CD4-positive, alpha-beta T cell (primary cell): ENCODE measurements at places on chromosomes 11 and 22. TPM values are rescaled to one million over a fixed set of nuclear protein-coding genes. Genes with fewer than 3 reads are reported as not detected.

Gene ANO1
- not detected for total RNA-seq

Gene OR4C46
- not detected for total RNA-seq

Gene FUT4
- total RNA-seq: 5.1 TPM

Gene RHOD
- not detected for total RNA-seq

Gene NECTIN1
- total RNA-seq: 2.5 TPM

Gene IL17REL
- total RNA-seq: not detected

DNA sequence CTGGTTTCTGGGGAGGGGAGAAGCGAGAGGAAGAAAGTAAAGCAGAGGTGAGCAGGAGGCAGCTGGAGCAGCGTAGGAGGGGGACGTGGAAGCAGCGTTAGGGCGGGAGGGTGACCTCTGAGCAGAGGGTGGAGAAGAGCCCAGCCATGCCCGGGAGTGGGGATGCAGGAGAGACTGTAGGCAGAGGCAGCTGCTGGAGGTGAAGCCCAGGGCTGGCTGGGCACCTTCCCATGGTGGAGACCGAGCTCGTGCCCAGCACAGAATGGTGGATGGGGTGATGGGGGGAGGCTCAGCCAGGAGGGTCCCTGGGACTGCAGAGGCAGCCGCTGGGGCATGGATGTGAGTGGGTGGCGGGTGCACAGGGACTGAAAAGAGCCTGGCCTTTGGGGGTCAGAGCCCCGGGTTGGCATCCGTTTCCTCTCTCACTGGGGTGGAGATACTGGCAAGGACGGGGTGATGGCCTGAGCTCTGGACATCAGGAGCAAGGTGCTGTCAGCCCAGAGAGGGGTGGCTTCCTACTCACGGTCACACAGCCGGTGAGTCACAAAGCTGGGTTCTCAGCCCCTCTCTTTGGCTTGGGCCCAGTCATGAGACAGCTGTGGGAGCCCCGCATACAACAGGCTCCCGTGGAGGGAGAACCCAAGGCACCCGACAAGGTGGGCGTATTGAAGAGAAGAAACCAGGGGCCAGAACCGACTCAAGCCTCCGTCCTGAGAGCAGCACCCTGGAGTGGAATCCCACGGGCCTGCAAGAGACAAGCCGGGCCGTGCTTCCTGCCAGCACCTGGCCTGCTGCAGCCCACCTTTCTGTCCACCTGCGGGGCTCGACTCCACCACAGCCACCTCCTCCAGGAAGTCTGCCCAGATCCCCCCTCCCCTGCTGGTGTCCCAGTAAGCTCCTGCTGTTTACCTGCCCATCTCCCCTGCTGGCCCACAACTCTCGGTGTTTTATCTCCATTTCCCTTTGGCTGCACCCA is 45.8 kb upstream of the FGF3 start:
- no peaks in the 10 kb centered on the region for H3K36me3 ChIP-seq
- H3K4me3 ChIP-seq: no peak overlapping the region
- H3K27me3 ChIP-seq: peaks cover 14% of the 10 kb centered on the region
- no peaks in the 10 kb centered on the region for H3K4me1 ChIP-seq

DNA sequence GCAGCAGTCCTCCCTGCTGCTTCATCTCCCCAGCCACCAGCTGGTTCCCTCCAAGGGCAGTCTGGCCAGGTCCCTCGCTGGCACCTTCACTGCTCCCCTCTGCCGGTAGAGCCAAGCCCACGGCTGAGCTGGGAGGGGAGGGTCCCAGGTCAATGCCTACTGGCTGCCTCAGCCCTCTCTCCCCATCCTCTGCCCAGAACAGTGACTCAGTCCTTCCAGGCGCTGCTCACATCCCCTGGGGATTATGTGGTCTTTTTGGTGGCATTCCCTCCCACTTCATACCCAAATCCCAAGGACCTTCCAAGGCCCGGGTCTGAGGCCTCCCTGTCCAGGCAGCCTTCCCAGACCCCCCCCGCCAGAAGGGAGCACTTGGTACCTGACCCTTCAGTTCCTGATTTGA is 44.9 kb downstream of the WNT7B start:
- H3K4me1 ChIP-seq: no peaks in the 10 kb centered on the region
- no peak overlapping the region for H3K27ac ChIP-seq
- no peak for DNase-seq
- H3K27me3 ChIP-seq: no peaks in the 10 kb centered on the region

DNA sequence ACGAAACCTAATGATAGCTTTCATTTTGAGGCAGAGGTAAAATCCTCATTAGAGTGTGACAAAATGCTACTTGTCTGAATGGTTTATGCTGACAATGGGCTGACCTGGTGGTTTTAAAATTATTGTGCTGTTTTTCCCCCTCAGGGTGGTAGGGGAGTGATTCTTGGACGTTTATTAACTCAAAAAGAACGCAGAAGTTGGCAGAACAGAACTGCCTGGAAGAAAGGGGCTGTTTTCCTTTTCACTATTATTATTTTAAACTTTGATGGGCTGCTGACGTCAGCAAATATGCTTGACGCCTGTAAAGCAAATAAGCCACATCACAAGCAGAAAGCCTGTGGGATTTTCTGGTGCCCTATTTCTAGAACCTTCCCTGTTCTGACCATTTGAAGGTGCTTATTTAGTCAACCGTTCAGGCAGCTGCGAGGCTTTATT is 4.0 kb downstream of the RASSF10 start:
- H3K4me3 ChIP-seq: no peak overlapping the region
- H3K27ac ChIP-seq: no peak overlapping the region
- peaks cover 6% of the 10 kb centered on the region for H3K4me1 ChIP-seq
- peaks cover 23% of the 10 kb centered on the region for H3K27me3 ChIP-seq
- no peaks in the 10 kb centered on the region for H3K36me3 ChIP-seq
- DNase-seq: no peak

DNA sequence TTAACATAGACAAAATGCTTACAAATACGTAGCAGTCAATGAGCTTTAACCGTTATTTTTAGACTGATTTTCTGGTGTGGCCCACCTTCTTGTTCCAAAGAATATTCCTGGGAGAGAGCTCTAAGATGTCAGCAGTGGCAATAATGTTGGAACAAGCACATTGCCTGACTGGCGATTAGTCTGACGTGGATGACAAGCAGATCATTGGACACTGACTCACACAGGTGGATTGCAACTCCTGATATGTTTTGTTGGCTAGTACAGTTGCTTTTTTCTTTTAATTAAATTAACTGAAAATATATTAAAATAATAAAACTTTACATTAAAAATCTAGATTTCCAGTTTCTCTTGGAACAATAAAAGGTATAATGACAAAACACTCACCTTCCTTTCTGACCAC is 78.0 kb downstream of the TENM4 start:
- no peaks in the 10 kb centered on the region for H3K4me1 ChIP-seq
- DNase-seq: no peak
- H3K36me3 ChIP-seq: no peaks in the 10 kb centered on the region
- no peaks in the 10 kb centered on the region for H3K27me3 ChIP-seq
- no peak overlapping the region for H3K27ac ChIP-seq

GRCh38 chr11:128860571-128861361 is 6.3 kb downstream of the KCNJ1 start:
- DNase-seq: no peak
- H3K36me3 ChIP-seq: no peaks in the 10 kb centered on the region
- H3K4me3 ChIP-seq: no peak overlapping the region
- H3K27ac ChIP-seq: no peak overlapping the region

DNA sequence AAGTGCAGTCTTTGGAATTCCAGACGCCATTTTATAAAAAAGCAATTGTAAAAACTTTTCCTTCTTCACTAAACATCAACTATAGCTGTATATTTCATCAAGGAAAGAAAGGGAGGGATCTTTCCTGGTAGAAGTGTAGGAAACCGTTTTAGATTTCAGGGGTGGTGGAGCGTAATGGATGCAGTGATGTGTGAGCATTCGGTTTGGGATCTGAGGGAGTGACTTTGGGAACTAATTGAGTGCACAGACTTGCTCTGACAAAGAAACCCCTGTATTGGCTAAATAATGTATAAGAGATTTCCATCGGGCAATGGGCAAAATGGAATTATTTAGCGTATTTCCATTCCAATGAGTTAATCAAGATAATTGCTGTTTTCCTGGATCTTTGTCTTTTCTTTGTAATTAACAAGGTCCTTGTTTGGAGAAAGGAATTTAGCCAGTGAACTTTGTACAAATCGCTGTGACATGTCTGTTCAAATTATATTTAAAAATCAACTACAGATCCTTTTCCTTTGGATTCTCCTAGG is 125.0 kb upstream of the NARS2 start:
- H3K4me3 ChIP-seq: no peak overlapping the region
- no peak for DNase-seq
- H3K36me3 ChIP-seq: no peaks in the 10 kb centered on the region
- no peaks in the 10 kb centered on the region for H3K4me1 ChIP-seq

- H3K27ac ChIP-seq: no peak overlapping the region
- no peak overlapping the region for H3K4me3 ChIP-seq
- no peaks in the 10 kb centered on the region for H3K27me3 ChIP-seq
- H3K36me3 ChIP-seq: peaks cover 5% of the 10 kb centered on the region
- H3K4me1 ChIP-seq: peaks cover 39% of the 10 kb centered on the region
Measured at GRCh38 chr11:47506795-47507562, 46.0 kb downstream of the CELF1 start.

- no peak overlapping the region for H3K4me3 ChIP-seq
- no peak overlapping the region for H3K27ac ChIP-seq
- no peaks in the 10 kb centered on the region for H3K27me3 ChIP-seq
- H3K36me3 ChIP-seq: peaks cover 55% of the 10 kb centered on the region
- peaks cover 19% of the 10 kb centered on the region for H3K4me1 ChIP-seq
- no peak for DNase-seq
Measured at GRCh38 chr11:72228229-72228843, 3.8 kb downstream of the INPPL1 start.

DNA sequence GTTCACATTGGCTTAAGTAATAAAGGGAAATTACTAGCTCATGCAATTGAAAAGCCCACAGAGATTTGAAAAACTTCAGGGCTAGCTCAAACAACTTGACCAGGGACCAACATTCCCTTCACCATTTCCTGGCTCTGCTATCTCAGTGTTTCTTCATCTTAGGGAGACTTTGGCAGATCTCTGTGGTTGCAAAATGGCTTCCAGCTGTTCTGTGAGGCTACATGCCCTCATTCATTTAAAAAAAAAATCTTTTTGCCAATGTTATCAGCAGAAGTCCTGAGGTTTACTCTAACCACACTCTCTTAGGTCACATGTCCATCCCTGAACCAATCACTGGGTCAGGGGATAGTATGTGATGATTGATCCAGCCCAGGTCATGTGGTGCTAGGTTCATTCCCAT is 13.9 kb upstream of the RASSF10 start:
- no peak overlapping the region for H3K27ac ChIP-seq
- no peak for DNase-seq
- no peaks in the 10 kb centered on the region for H3K36me3 ChIP-seq
- no peaks in the 10 kb centered on the region for H3K4me1 ChIP-seq

GRCh38 chr11:13169709-13170108 is 107.9 kb upstream of the BMAL1 start:
- H3K4me3 ChIP-seq: no peak overlapping the region
- no peak for DNase-seq
- no peak overlapping the region for H3K27ac ChIP-seq

DNA sequence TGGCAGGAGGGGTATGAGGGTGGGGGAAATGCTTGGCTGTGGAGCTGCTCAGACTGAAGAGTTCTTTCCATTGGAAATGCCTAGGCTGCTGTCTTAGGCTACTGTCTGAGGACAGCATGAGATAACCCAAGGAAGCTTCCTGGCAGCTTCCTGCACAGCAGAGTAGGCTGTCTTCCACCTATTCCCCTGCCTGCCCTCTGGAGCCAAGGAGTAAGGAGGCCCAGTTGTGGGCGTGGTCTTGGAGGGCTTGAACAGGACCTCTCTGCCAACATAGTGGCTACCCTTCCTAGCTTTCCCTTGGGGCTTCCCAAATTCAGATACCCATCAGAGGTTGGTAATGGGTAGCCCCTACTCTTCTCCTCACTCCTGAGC is 25.9 kb downstream of the PHLDB1 start:
- no peak overlapping the region for H3K4me3 ChIP-seq
- H3K27ac ChIP-seq: no peak overlapping the region
- peaks cover 4% of the 10 kb centered on the region for H3K4me1 ChIP-seq
- H3K27me3 ChIP-seq: no peaks in the 10 kb centered on the region
- no peaks in the 10 kb centered on the region for H3K36me3 ChIP-seq

- H3K36me3 ChIP-seq: peaks cover 52% of the 10 kb centered on the region
- H3K4me3 ChIP-seq: no peak overlapping the region
- DNase-seq: no peak
- H3K27me3 ChIP-seq: no peaks in the 10 kb centered on the region
- no peak overlapping the region for H3K27ac ChIP-seq
- H3K4me1 ChIP-seq: peaks cover 59% of the 10 kb centered on the region
Measured at GRCh38 chr22:21626735-21627469, 2.9 kb downstream of the YDJC start.

- peaks cover 35% of the 10 kb centered on the region for H3K36me3 ChIP-seq
- H3K4me1 ChIP-seq: peaks cover 18% of the 10 kb centered on the region
- no peaks in the 10 kb centered on the region for H3K27me3 ChIP-seq
- H3K27ac ChIP-seq: no peak overlapping the region
- DNase-seq: no peak
- H3K4me3 ChIP-seq: no peak overlapping the region
Measured at GRCh38 chr22:29748248-29748893, 18.4 kb downstream of the ZMAT5 start.

- H3K27ac ChIP-seq: no peak overlapping the region
- no peaks in the 10 kb centered on the region for H3K36me3 ChIP-seq
- no peaks in the 10 kb centered on the region for H3K4me1 ChIP-seq
- DNase-seq: no peak
- no peaks in the 10 kb centered on the region for H3K27me3 ChIP-seq
- no peak overlapping the region for H3K4me3 ChIP-seq
Measured at GRCh38 chr11:101707477-101707876, 123.7 kb upstream of the TRPC6 start.

DNA sequence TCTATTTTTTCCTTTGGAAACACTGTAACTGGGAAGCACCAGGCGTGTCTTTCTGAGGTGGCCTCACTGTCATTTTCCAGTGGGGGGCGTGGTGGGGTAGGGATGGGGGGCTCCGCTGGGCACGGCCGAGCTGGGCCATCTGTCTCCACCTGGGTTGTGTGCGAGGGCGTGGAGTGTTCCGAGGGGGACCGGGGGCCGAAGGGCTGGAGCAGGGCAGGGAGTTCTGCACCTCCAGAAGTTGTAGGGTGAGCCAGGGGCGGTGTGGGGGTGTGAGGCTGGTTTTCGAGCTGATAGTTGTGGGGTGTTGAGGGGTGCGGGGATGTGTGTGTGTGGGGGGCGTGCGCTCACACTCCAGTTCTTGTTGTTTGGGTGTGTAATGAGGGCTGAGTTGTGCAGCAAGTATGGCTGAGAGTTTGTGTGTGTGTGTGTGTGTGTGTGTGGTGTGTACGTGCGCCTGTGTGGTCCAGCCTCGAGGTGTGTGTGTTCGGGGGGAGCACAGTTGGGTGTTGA is 10.8 kb downstream of the YPEL4 start:
- no peak overlapping the region for H3K27ac ChIP-seq
- peak overlapping the region; percentile 59 for H3K4me3 ChIP-seq
- H3K36me3 ChIP-seq: no peaks in the 10 kb centered on the region
- peaks cover 19% of the 10 kb centered on the region for H3K27me3 ChIP-seq
- DNase-seq: no peak
- peaks cover 24% of the 10 kb centered on the region for H3K4me1 ChIP-seq
